ENCODE measurements at places on chromosomes 6 and 20.

DNA sequence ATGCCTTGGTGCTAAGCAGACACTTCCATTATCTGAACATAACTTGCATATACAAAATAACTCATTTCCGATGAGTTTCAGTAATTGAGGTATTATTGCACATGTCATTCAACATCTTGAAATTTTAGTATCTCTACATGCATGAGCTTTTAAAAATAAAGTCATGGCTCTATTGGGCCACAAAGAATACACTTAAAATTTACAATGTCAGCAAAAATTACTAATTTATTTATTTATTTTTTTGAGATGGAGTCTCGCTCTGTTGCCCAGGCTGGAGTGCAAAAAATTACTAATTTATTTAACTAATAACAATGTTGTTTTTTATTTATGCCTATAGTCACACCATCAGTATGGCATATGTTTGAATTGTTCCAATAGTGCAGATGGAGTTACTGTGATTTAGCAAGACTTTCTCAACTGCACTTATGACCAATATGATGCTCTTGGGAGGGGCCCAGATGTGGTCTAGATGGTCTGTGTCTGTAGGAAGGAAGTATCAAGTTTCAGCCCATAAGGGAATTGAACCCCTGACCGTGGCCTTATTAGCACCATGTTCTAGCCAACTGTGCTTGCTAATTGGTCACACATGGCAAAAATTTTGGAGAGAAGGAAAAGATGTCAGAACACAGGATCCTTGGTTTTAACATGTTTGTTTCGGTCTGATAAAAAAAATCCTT is 370.7 kb upstream of the TSHZ2 start:
- DNase-seq: peak; percentile 58

DNA sequence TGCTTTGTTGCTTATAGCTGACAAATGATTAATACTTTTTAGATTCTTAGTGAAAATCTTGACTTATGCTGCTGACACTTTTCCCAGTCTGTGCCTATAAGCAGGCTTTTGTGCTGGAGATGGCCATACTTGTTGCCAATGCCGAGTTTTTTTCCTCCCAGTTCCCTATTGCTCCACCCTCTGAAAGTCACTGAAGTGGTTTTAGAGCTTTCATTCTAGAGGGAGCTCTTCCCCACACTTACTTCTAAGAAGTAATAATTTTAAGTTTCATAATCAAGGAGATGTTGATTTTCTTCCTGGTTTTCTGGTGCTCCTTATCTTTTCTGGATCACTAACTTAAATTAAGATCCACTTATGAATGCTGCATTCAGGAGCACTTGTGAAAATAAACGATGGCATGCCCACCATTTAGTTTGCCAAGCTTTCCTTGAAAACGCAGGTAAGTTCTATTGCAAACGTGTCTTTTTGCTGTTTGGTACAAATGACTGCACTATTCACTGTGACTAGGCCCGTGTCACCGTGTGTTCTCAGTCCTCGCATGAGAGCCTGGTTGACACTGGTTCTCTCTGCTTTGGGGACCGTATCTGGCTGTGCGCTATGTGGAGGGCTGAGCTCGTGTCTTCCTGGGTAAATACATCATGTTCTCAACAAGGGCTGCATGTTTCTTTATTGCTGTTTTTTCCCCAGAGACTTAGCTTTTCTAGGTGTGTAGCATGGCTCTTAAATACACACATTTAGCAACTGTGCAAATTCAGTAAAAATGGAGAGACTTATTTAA is 50.2 kb downstream of the GFRA4 start:
- DNase-seq: peak; percentile 31

DNA sequence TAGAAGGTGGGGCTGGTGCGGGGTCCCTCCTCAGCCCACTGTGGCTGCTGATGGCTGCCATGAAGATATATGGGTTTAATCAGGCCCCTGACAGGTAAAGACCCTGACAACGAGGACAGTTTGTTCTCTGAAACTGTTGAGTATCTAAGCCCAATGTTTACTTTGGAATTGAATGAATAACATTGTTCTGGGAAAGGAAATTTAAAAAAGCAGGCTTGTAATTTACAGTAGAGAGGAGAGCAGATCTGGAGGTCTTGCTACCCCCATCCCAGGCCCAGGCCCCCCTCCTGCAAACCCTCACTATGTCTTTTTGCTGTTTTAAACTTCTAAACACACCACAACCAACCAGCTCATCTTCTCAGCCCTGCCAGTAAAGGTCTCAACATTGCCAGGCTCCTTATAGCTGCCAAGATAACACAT is 171.3 kb downstream of the CDC5L start:
- DNase-seq: no peak

- no peak for DNase-seq
Measured at GRCh38 chr6:75563032-75563431, 38.6 kb upstream of the SENP6 start.

- DNase-seq: no peak
Measured at GRCh38 chr6:26300828-26301227, 64.2 kb upstream of the BTN3A2 start.

DNA sequence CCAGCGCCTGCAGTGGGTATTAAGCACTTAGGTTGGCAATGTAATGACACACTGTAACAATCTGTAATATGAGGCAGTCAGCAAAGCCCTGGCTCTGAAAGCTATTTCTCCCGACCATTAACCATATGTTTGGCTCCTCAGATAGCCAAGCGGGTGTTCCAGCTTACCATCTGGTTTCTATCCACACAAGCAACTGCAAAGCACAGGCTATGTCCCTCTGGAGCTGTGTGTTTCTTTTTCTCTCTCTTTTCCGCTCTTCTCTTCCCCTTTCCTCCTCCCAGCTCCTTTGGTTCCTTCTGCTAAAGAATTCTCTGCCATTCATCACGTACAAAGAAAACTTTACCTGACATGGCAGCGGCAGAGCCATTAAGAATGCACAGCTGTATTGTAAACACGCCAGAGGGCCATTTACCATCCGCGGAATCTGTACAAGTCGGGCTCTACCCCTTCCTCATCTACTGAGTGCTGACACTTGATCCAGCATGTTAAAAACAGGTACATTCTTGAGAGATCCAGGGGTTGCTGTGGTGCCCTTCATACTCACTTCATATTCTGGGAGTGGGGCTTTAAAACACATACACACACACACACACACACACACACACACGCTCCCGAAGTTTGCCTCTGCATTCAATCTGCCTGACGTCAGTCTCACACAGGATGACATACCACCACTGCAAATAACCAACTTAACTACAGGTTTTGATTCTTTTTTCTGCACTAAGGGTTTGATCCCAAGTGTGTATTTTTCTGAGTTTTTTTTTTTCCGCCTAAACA is 77.2 kb downstream of the BACH2 start:
- DNase-seq: peak; percentile 66

GRCh38 chr6:46135176-46135575 is 5.4 kb downstream of the ENPP4 start:
- DNase-seq: no peak

DNA sequence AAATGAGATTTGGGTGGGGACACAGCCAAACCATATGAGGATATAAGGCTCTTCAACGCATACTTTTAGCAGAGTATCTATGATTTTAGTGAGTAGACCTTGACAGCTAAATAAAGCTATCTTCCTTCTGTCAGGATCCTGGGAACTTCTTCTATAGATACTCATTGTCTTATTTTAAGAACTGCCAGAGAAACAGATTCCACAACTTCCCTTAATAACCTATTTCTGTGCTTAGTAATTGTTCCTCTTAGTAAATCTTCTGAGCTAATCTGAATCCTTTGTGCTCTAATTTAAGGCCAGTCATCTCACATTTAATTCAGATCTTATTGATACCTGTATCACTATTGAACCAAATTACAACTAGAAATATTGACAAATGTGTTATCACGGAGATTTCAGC is 64.0 kb upstream of the CEP85L start:
- DNase-seq: no peak

- no peak for DNase-seq
Measured at GRCh38 chr20:21496452-21496851, 17.4 kb downstream of the NKX2-2 start.

- no peak for DNase-seq
Measured at GRCh38 chr6:160837146-160837545, 135.1 kb downstream of the PLG start.

GRCh38 chr6:9623228-9623832 is 791.5 kb downstream of the TFAP2A start:
- no peak for DNase-seq

DNA sequence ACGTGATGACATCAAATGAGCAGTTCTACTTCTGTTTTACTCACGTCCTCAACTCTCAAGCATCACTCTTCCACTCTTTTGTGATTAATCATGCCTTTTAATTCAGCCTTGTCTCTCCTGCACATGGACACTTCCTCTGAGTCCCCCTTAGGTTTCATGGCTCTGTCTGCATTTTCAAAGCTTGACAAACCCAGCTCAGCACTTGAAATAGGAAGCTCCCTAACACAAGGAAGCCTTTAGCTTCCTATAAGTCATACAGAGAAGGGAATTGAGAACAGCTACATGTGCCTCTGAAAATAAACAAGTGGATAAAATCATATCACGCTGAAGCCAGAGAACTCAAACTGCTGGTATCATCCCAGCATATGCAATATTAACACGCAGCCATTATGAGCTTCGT is 21.2 kb downstream of the KIF16B start:
- DNase-seq: no peak

GRCh38 chr6:149359440-149359839 is 40.6 kb upstream of the SUMO4 start:
- DNase-seq: no peak

DNA sequence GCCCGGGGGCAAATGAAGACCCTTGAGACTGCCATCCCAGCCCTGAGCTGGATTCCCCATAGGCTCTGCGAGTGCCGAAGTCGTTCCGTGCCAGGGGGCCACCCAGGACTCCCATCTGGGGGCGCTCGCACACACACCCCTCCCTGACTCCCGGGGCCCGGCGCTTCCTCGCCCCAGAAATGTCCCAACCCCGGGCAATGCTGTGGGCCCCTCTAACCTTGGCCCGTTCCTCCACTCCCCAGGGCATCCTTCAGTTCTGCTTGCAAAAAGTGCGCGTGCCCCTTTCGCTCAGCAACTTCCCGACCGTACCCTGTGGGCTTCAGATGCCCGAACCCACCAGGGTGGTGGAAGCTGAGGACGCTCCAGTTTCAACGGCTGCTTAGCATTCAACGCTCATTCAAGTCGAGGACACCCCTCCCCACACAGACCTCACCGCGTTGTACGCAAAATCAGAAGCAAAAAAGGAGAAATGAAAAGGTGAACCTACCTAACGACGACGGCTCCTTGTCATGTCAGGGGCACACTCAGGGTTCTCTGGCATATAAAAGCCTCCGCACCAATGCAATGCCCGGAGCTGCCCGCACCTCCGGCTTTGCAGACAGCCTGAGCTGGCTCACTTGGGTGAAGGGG is 25.3 kb downstream of the RIPOR2 start:
- peak; percentile 45 for DNase-seq

DNA sequence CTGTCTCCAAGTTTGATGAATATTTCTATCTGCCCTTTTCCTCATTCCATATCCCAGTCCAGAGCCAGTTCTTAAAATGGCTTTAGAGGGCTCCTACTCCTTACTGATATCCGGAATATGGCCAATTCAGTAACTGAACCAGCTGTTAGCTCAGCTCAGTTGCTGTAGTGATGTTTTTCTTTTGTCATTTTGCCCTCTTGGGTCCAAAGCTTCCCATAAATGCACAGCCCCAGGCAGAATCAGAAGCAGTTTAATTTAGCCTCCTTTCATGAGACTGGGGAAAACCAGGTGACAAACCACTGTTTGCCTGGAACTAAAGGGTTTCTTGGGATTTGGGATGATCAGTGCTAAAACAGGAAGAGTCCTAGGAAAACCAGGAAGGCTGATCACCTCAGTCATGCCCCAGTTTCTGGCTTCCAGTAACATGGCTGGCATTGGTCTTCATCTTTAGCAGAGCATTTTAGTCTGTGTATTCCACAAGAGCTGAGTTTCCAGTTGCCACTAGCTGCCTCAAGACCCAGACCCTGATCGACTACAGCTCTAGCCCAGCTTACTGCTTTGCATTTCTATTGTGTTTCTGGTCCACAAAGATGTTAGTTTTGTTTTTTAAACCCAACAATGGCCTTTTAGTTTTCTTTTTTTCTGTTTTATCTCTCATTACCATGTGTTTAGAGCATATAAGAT is 40.6 kb upstream of the REV3L start:
- no peak for DNase-seq

DNA sequence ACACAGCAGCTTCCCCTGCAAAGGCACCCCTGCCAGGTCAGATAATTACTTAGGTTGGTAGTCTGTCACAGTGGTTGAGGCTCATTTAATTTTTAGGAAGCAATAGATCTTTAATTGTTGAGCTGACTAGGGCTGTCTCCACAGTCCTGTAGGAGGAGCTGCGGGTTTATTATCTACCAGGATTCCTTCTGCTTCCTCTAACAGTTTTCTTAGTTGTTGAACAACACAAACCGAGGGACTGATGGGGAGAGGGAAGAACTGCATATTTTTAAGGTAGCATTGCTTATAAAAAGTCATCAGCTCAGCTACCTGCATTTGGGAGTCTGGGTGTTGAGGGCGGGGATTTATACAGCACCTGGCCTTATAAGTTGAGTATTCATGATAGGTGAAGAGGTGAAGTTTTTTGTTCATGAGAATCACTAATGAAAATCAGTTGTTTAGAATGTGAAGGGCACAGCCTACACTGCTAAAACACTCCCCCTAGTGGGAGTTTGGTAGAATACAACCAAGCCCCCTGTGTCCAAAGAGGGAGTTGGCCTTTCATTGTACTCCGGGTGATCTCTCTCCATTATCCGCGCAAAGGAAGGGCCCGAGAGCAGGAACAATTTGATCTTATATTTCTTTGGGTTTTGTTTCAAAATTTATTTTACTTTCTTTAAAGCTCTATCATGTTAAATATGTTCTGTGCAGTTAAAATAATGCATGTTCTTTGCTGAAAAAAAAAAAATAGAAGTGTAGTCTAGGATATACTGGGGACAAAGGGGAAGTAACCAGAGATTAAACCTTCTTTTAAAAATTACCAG is 69.6 kb downstream of the SSR1 start:
- DNase-seq: peak; percentile 85

- peak; percentile 95 for DNase-seq
Measured at GRCh38 chr20:35171753-35172433, at the start of gene PROCR. Gene PROCR (plus strand): TSS chr20:35172072. CDS start chr20:35172155, 83 bp downstream.

DNA sequence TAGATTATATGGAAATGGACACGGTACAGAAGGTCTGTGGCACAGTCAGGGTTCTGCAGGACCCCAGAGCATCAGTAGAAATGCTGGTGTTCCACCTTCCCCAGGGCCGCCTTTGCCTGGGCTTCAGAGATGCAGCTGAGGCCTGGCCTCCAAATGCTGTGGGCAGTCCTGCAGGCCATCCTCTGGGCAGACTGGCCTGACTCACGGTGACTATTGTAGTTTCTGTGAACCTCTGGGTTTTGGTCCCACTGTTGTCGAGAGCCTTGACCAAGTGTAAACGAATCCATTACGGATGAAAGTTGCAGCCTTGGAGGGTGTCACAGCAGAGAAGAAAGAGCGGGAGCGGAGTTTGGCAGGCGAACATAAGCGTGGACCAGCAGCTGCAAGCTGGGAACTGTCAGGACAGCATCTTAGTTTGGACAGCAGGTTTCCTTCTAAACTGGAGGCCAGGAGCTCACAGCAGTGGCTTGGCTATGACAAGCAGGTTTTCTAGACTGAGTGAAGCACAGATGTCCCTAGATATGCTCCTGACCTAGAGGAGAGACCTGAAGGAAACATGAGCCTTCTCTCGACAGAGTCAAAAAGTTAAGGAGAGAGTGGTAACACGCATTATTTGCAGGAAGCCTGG is 46.2 kb upstream of the BCLAF1 start:
- no peak for DNase-seq

GRCh38 chr20:38585404-38586180 is 4.6 kb downstream of the ADIG start:
- DNase-seq: no peak

- peak; percentile 56 for DNase-seq
Measured at GRCh38 chr6:156809034-156809433, 31.9 kb downstream of the ARID1B start.

GRCh38 chr6:90271831-90272230 is 24.8 kb downstream of the BACH2 start:
- no peak for DNase-seq
